ENCODE measurements at places on chromosomes 5 and 9. TPM values are rescaled to one million over a fixed set of nuclear protein-coding genes. Genes with fewer than 3 reads are reported as not detected.

SUSD3 gene
- total RNA-seq, result 6.2 TPM

GPX3 gene
- total RNA-seq, result not detected

VCAN gene
- total RNA-seq, result not detected

ARHGEF37 gene
- 17.0 TPM for total RNA-seq

C9 gene
- total RNA-seq, result not detected

CENPH gene
- total RNA-seq, result 37.0 TPM

ARID3C gene
- 0.48 TPM for total RNA-seq

GRCh38 chr9:78905986-78906755 is 609.2 kb downstream of the PSAT1 start:
- H3K36me3 ChIP-seq, result no peaks in the 10 kb centered on the region
- no peak overlapping the region for H3K4me3 ChIP-seq
- H3K4me1 ChIP-seq, result no peaks in the 10 kb centered on the region
- H3K27me3 ChIP-seq, result no peaks in the 10 kb centered on the region
- DNase-seq, result no peak
- H3K27ac ChIP-seq, result no peak overlapping the region

- H3K36me3 ChIP-seq, result no peaks in the 10 kb centered on the region
- H3K27me3 ChIP-seq, result no peaks in the 10 kb centered on the region
- no peak overlapping the region for H3K4me3 ChIP-seq
- no peak overlapping the region for H3K27ac ChIP-seq
- DNase-seq, result no peak
These were observed 21.5 kb downstream of the PDGFRB start for GRCh38 chr5:150134198-150134588.

GRCh38 chr5:124438026-124438902 is 308.2 kb downstream of the ZNF608 start:
- no peak overlapping the region for H3K4me3 ChIP-seq
- no peaks in the 10 kb centered on the region for H3K36me3 ChIP-seq
- DNase-seq, result no peak
- 0 out of 2 replicates have a peak, but pooled peaks cover 3% of the 10 kb centered on the region for H3K4me1 ChIP-seq
- H3K27ac ChIP-seq, result no peak overlapping the region

GRCh38 chr9:112354081-112354743 is 20.8 kb upstream of the PTBP3 start:
- no peak overlapping the region for H3K4me3 ChIP-seq
- H3K4me1 ChIP-seq, result no peaks in the 10 kb centered on the region
- H3K36me3 ChIP-seq, result no peaks in the 10 kb centered on the region
- DNase-seq, result no peak
- H3K27me3 ChIP-seq, result no peaks in the 10 kb centered on the region
- H3K27ac ChIP-seq, result no peak overlapping the region

DNA sequence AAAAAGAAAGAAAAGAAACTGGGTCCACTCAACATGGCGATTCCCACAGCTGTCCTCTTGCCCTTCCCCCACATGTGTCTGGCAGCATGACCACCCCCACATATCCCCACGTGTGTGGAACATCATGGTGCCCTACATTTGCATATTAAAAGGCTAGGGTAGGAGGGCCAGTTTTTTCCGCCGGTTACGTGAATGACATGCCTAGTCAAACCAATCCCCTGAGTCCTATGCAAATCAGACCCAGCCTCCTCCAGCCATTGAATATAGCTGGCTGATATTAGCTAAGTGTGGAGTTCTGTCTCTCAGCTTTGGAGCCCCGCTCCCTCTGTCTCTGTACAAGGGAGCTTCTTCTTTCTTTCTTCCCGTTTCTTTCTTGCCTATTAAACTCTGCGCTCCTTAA is 33.0 kb upstream of the CCDC112 start:
- DNase-seq, result peak; percentile 70
- peaks cover 17% of the 10 kb centered on the region for H3K4me1 ChIP-seq
- H3K36me3 ChIP-seq, result no peaks in the 10 kb centered on the region
- no peaks in the 10 kb centered on the region for H3K27me3 ChIP-seq

- peaks cover 11% of the 10 kb centered on the region for H3K4me1 ChIP-seq
- no peaks in the 10 kb centered on the region for H3K36me3 ChIP-seq
- H3K4me3 ChIP-seq, result no peak overlapping the region
- H3K27ac ChIP-seq, result no peak overlapping the region
- DNase-seq, result no peak
- no peaks in the 10 kb centered on the region for H3K27me3 ChIP-seq
These were observed 20.2 kb upstream of the FOXB2 start for GRCh38 chr9:76999261-76999660.

DNA sequence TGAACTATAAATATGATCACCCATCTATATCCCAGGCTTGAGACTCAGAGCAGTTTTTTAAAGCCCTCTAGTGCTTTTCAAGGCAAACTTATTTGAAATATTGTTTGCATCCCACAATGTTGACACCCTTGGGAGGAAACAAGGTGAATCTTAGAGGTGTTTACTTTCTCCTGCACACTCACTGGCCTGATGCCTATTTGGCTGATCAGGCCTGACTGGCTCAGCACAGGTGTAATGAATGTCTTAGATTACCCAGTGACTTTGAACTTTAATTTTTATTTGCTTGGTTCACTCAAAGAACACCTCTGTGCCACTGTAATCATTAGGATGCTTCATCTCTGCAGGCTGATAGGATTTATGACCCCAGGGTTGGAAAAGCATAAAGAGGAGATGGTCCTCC is 158.3 kb downstream of the KCTD16 start:
- no peak for DNase-seq
- no peak overlapping the region for H3K4me3 ChIP-seq

DNA sequence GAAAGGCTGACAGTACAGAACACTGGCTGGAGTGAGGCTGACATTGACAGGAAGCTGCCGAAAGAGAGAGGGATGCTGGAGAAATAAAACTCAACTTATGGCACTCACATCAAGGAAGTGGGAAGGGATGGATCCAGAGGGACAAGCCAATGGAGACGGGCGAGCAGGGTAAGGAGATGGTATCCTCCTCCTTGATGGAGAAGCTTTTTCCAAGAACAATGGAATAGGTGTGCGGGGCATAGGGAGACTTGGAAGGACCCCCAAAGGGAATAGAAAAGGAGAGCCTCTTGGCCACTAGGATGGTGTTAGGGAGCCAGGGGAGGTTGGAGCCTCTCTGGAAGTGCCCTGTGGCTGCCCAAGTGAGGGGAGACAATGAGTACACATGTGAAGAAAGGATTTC is 58.4 kb upstream of the GRHPR start:
- no peak for DNase-seq
- peaks cover 43% of the 10 kb centered on the region for H3K4me1 ChIP-seq
- H3K36me3 ChIP-seq, result peaks cover 15% of the 10 kb centered on the region
- no peak overlapping the region for H3K4me3 ChIP-seq
- no peaks in the 10 kb centered on the region for H3K27me3 ChIP-seq

DNA sequence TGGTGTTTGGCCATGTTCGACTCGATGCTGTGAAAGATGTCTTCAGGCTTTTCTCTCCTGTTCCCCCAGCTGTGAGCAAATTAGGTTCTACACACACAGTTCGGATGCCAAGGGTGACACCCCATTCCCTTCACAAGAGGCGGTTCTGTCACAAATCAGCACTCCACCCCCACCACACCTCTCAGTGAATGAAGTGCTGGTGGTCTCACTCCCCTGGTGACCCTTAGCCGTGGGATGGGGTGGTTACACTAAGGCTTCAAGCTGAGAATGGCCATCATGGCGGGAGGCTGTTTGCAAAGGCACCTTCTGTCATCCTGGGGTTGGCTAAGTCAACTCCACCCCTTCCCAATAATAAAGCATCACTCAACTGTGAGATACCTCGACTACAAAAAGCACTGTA is 26.4 kb downstream of the AMBP start:
- H3K27ac ChIP-seq, result no peak overlapping the region
- H3K4me3 ChIP-seq, result no peak overlapping the region
- no peaks in the 10 kb centered on the region for H3K4me1 ChIP-seq
- DNase-seq, result no peak
- H3K36me3 ChIP-seq, result no peaks in the 10 kb centered on the region
- no peaks in the 10 kb centered on the region for H3K27me3 ChIP-seq

- H3K27ac ChIP-seq, result peak overlapping the region; percentile 88
- peak overlapping the region; percentile 93 for H3K4me3 ChIP-seq
- peaks cover 57% of the 10 kb centered on the region for H3K4me1 ChIP-seq
- no peaks in the 10 kb centered on the region for H3K27me3 ChIP-seq
- peak; percentile 61 for DNase-seq
These were observed 1.5 kb downstream of the RNF44 start for GRCh38 chr5:176535664-176536131.

DNA sequence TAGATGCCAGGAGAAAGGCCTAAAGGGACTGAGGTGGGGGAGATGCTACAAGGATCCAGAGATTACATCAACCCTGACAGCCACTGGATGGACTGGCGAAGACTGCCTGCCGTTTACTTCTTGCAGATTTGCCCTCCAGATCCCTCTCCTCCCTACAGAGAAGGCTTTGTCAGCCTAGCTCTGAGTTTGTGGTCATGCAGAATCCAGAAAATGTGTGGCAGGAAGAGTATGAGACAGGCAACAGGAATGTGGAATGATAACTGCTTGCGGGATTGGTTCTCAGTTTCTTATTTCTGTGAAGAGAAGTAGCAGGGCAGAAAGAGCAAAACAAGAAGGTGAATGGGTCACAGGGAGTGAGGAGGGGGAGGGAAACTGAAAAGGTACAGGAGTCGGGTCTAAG is 129.6 kb downstream of the TLE1 start:
- H3K27ac ChIP-seq, result no peak overlapping the region
- H3K4me1 ChIP-seq, result no peaks in the 10 kb centered on the region
- no peaks in the 10 kb centered on the region for H3K27me3 ChIP-seq
- no peak for DNase-seq
- H3K36me3 ChIP-seq, result no peaks in the 10 kb centered on the region

GRCh38 chr9:125376261-125377226 is 114.9 kb downstream of the GAPVD1 start:
- no peaks in the 10 kb centered on the region for H3K27me3 ChIP-seq
- no peak for DNase-seq
- no peak overlapping the region for H3K4me3 ChIP-seq
- H3K4me1 ChIP-seq, result peaks cover 6% of the 10 kb centered on the region
- no peaks in the 10 kb centered on the region for H3K36me3 ChIP-seq
- no peak overlapping the region for H3K27ac ChIP-seq

DNA sequence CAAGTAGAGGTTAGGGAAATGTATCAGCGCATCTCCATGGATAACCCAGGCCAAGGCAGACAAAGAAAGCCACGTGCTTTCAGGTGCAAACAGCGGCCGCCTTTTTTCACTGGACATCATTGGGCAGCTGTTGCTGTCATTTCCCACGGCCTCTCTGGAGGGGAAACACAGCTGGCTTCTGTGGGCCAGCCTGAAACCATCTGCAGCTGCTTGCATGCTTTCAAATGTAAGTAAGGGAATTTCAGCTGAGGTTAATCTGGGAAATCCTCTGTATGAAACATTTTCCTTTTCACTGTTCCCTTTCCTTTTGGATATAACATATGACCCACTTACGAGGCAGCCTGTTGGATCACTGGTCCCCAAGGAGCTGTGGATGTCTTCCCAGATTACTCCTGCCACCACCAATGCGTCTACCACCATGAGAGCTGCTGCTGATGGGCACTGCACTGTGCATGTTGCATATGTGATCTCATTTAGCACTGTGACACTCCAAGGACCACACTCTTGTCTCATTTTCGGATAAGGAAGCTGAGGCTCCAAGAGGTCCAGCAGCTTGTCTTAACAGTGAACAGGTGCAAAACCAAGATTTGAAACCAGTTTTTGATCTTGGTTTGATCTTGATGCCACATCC is 106.3 kb downstream of the C9orf152 start:
- no peak for DNase-seq
- no peaks in the 10 kb centered on the region for H3K36me3 ChIP-seq
- H3K27me3 ChIP-seq, result no peaks in the 10 kb centered on the region
- no peak overlapping the region for H3K27ac ChIP-seq
- no peak overlapping the region for H3K4me3 ChIP-seq
- peaks cover 25% of the 10 kb centered on the region for H3K4me1 ChIP-seq

GRCh38 chr9:77811832-77812231 is 163.7 kb upstream of the GNA14 start:
- no peak overlapping the region for H3K4me3 ChIP-seq
- H3K36me3 ChIP-seq, result no peaks in the 10 kb centered on the region

DNA sequence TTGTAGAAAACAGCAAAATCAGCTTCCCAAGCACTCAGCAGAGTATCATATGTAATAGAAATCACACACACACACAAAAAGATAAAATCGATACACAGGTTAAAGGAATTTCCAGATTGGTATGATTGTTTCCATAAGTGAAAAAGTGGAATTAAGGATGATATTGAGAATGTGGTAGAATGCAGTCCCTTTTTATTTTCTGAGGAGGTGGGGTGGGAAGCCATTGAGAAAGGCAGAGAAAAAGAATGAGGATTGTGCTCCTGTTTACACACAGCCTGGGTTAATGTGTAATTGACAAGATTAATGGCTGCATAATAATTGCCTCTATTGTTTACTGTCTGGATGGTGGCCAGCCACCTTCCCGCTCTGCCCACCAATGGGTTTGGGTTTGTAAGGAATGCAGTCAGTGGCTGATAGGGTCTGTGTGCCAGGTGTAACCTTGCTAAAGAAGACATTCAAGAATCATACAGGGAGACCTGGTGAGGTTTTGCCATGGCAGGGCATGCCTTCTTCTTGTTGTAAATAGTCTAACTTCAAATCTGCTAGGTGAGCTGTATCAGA is 177.2 kb upstream of the MAP3K1 start:
- no peak overlapping the region for H3K4me3 ChIP-seq
- H3K36me3 ChIP-seq, result no peaks in the 10 kb centered on the region
- H3K27ac ChIP-seq, result no peak overlapping the region
- H3K27me3 ChIP-seq, result no peaks in the 10 kb centered on the region
- H3K4me1 ChIP-seq, result peaks cover 14% of the 10 kb centered on the region
- no peak for DNase-seq

DNA sequence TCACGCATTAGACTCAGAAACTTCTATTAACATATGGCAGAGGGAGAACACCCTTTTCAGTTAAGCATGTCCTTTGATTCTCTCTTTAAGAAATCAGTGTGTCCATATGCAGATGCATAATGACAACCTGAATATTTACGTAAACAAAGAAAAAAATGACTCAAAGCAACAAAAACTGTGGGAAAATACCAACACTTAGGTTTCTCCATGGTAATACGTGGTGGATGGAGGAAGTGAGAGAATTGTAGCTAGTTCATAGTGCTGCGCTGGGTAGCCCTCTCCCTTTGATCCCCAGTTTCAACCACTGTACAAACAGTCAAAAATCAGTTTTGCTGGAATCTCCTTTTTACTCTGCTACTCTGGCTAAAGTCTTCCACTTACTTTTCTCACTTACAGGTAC is 2.0 kb upstream of the MAP3K1 start:
- H3K27ac ChIP-seq, result no peak overlapping the region
- no peaks in the 10 kb centered on the region for H3K27me3 ChIP-seq
- no peaks in the 10 kb centered on the region for H3K36me3 ChIP-seq
- peaks cover 49% of the 10 kb centered on the region for H3K4me1 ChIP-seq
- no peak overlapping the region for H3K4me3 ChIP-seq

DNA sequence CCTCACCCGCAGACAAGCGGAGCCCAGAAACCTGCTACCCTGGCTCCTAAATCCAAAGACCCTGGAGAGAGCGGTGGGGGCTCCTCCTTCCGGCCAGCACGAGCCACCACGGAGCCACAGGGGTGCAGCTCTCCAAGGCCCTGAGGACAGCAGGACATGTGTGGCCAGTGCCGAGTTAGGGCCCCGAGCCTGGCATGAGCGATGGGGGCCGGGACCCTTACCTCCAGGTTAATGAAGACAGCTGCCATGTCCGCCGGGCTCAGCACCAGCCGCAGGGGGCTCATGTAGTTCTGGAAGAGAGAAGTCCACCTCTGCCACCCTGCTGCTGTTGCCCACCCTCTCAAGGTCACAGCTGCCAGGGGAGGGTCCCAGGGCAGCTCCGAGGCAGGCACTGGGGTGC is 68.9 kb upstream of the SARDH start:
- H3K36me3 ChIP-seq, result no peaks in the 10 kb centered on the region
- no peak overlapping the region for H3K27ac ChIP-seq
- no peak for DNase-seq
- H3K4me1 ChIP-seq, result no peaks in the 10 kb centered on the region
- no peaks in the 10 kb centered on the region for H3K27me3 ChIP-seq

GRCh38 chr9:3043369-3043768 is 199.5 kb upstream of the PUM3 start:
- H3K36me3 ChIP-seq, result no peaks in the 10 kb centered on the region
- H3K27me3 ChIP-seq, result 0 out of 2 replicates have a peak, but pooled peaks cover 3% of the 10 kb centered on the region
- no peak overlapping the region for H3K4me3 ChIP-seq
- H3K4me1 ChIP-seq, result no peaks in the 10 kb centered on the region
- no peak for DNase-seq

Measured in Karpas-422 (cell line).